ENCODE measurements at places on chromosomes 7 and 10.

- no peak for DNase-seq
- H3K4me1 ChIP-seq, result peaks cover 14% of the 10 kb centered on the region
- no peak overlapping the region for H3K27ac ChIP-seq
- peaks cover 7% of the 10 kb centered on the region for H3K27me3 ChIP-seq
- H3K36me3 ChIP-seq, result no peaks in the 10 kb centered on the region
These were observed 14.7 kb downstream of the CNPY1 start for GRCh38 chr7:155531681-155532080.

DNA sequence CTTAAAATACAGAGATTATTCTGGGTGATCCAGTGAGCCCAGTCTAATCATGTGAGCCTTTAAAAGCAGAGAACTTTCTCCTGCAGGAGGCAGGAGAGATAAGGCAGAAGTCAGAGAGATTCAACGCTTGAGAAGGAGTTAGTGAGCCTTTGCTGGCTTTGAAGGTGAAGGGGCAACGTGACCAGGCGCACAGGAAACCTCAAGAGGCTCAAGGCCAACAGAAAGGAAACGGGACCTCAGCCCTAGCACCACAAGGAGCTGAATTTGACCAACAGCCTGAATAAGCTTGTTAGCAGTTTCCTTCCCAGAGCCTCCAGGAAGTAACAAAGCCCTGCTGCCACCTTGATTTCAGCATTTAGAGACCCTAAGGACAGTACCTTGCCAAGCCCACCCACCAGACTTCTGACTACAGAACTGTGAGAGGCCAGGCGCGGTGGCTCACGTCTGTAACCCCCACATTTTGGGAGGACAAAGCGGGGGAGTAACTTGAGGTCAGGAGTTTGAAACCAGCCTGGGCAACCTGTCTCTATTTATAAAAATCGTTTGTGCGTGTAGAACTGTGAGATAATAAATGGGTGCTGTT is 87.3 kb upstream of the KAT6B start:
- H3K36me3 ChIP-seq, result no peaks in the 10 kb centered on the region
- no peaks in the 10 kb centered on the region for H3K4me1 ChIP-seq
- no peak for DNase-seq

DNA sequence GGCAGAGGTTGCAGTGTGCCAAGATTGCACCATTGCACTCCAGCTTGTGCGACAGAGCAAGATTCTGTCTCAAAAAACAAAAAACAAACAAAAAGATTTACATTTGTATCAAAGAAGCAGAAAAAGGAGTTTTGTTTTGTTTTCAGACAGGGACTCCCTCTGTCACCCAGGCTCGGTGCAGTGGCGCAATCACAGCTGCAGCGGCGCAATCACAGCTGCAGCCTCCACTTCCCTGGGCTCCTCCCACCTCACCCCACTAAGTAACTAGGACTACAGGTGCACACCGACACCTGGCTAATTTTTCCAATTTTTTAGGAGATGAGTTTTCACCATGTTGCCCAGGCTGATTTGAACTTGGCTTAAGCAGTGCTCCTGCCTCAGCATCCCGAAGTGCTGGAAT is 1.8 kb downstream of the ARMC10 start:
- H3K27ac ChIP-seq, result no peak overlapping the region
- no peak overlapping the region for H3K4me3 ChIP-seq
- DNase-seq, result no peak
- H3K36me3 ChIP-seq, result no peaks in the 10 kb centered on the region
- no peaks in the 10 kb centered on the region for H3K27me3 ChIP-seq

DNA sequence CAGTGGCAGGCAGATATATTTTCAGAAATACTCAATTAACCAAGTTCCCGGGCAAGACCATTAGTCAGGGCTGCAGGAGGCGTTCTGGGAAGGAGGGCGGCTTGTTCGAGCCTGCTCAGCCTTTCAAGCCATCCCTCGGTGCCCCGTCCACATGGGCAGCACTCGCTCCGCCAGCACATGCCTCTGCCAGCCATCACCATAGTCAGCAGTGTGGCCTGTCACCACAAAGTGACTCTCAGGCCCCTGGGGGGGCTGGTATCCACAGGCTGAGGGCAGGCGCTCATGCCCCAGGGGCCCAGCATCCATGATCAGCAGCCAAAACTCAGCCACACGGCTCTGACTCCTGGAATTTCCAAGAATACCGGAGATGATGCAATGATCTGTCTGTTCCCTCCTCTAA is 81.9 kb downstream of the CHST15 start:
- DNase-seq, result no peak
- H3K27ac ChIP-seq, result no peak overlapping the region
- no peaks in the 10 kb centered on the region for H3K27me3 ChIP-seq
- no peaks in the 10 kb centered on the region for H3K4me1 ChIP-seq

DNA sequence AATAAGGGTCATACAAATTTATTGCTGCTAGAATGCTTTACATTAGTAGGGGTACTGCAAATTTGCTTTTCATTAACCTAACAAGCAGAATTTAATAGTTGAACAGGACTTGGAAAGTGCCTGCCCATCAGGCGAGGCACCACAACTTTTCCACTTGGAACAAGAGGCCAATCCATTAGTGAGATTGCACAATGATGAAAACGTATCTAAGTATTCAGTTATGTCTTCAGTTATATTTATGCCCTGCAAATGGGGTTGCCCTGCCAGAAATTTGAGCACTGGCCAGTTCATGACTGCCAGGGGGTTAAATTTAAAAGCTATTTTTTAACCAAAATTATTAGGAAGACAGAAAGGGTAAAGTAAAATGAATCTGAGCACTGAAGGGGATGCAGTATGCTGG is 111.1 kb upstream of the PALS2 start:
- no peaks in the 10 kb centered on the region for H3K36me3 ChIP-seq
- peaks cover 18% of the 10 kb centered on the region for H3K4me1 ChIP-seq
- no peak overlapping the region for H3K4me3 ChIP-seq
- no peak overlapping the region for H3K27ac ChIP-seq
- no peak for DNase-seq

DNA sequence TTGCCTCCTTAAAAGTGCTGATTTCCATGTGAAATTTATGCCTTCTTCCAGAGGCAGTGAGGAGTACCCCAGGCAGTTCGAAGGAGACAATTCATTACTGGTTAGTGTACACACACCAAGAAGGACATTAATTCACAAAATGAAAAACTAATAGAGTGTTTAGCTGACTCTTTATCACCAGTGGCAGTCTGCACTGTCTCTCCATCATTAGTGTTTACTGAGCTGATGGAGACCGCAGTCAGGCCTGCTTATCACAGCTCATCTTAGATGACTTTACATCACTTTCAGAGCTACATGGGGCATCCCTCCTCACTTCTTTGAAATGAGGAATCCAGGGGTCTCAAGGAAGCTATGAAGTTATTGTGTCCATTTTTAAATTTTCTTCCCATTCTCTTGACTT is 155.5 kb upstream of the LRGUK start:
- H3K27me3 ChIP-seq, result no peaks in the 10 kb centered on the region
- H3K4me3 ChIP-seq, result no peak overlapping the region
- H3K36me3 ChIP-seq, result no peaks in the 10 kb centered on the region
- H3K27ac ChIP-seq, result no peak overlapping the region
- H3K4me1 ChIP-seq, result peaks cover 10% of the 10 kb centered on the region
- DNase-seq, result no peak

DNA sequence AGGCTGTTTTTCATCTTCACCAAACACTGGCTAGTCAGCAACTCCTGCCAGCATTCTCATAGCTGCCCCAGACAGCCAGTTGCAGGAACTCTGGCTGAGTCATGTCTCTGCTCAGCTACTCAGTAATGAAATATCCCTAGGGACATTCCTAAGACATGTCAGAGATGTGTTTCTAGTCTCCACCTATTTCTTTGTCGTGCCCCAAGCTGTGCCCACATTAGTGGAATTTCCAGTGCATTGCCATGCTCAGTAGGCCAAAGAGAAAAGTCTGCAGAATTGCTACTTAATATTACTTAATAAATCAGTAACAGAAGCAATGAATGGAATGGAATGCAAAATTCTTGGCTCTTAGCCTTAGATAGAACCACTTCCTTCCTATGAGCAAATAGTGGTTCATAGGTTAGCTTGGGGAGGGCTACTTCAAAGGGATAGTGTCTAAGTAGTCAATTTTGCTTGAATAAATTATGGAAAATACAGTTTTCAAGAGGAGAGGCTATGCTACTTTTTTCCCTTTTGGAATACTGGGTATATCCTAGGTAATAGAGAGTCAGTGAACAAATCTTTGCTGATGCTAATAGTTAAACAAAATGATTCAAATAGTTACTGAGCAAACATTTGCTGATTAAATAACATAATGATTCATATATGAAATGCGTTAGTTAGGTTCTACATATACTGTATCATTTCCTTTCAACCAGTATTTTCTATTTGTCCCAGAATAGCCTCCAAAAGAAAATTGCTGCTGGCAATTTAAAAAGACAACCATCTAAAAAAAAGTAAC is 23.6 kb upstream of the SEMA3C start:
- H3K4me3 ChIP-seq, result no peak overlapping the region
- no peak overlapping the region for H3K27ac ChIP-seq
- H3K36me3 ChIP-seq, result no peaks in the 10 kb centered on the region
- H3K4me1 ChIP-seq, result no peaks in the 10 kb centered on the region
- DNase-seq, result peak; percentile 55
- no peaks in the 10 kb centered on the region for H3K27me3 ChIP-seq

GRCh38 chr10:114103284-114103683 is 59.6 kb downstream of the ADRB1 start:
- H3K27me3 ChIP-seq, result no peaks in the 10 kb centered on the region
- H3K4me3 ChIP-seq, result no peak overlapping the region
- H3K27ac ChIP-seq, result no peak overlapping the region
- peak; percentile 24 for DNase-seq
- H3K4me1 ChIP-seq, result peaks cover 12% of the 10 kb centered on the region
- H3K36me3 ChIP-seq, result no peaks in the 10 kb centered on the region

DNA sequence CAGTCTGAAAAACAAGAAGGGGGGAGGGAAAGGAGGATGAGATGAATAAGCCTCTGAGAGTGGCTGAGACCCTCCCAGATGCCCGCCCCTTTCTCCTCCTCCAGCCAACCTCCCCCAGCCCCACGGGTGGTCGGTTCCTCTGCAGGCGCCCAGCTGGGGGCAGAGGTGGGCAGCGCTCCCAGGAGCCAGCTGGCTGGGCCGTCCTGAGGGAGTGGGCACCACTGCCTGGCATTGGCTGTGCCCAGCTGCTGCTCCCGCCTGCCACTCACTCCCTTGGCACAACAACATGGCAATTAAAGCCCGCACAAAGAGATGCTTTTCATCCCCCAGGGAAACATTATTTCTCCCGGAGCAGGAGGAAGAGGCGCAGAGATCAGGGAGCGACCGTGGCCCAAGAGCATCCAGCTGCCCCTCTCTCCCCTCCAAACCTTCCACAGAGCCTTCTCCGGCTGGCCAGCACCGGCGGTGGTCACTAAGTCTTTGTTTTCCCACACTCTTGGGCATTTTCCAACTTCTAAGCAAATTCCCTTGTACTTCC is 107.2 kb downstream of the SPDYE5 start:
- no peak for DNase-seq
- no peaks in the 10 kb centered on the region for H3K36me3 ChIP-seq
- no peaks in the 10 kb centered on the region for H3K27me3 ChIP-seq
- H3K27ac ChIP-seq, result peak overlapping the region; percentile 14

DNA sequence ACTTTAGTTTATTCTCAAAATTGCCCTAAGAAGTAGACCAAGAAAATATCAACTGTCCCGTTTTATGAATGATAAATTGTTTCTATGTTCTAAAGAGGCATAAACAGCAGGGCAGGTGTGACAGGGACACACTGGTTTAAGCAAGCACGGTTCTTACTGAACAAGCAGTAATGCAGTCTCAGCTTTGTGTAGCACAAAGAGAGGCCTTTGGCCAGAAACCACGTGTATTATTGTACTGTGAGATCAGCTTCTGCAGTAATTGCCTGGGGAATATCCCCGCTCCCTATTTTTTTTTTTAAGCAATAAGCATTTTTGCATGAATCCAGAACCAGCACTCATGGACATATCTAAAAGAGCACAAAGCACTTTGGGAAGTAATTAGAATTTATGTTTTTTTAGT is 255.4 kb downstream of the WDR11 start:
- DNase-seq, result no peak
- H3K27me3 ChIP-seq, result no peaks in the 10 kb centered on the region
- H3K36me3 ChIP-seq, result no peaks in the 10 kb centered on the region
- H3K4me3 ChIP-seq, result no peak overlapping the region
- no peak overlapping the region for H3K27ac ChIP-seq

DNA sequence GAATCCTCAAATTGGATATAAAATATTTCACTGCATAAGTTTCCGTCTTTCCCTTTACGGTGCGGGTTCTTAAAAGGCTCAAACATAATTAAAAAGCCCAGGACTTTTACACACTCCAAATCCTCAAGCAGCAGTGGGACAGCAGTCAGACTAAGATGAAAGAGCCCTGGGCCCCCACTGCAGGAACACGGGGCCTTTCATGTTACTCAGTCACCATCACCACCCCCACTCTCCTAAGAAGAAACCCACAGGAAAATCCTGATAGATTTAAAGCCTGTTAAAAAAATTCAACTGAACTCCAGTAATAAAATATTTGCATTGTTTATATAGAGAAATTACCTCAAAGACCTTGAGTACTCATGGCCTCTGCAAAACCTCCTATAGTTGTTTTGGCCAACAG is 74.0 kb upstream of the TRIL start:
- DNase-seq, result no peak
- peaks cover 4% of the 10 kb centered on the region for H3K4me1 ChIP-seq
- H3K27ac ChIP-seq, result no peak overlapping the region
- no peak overlapping the region for H3K4me3 ChIP-seq

DNA sequence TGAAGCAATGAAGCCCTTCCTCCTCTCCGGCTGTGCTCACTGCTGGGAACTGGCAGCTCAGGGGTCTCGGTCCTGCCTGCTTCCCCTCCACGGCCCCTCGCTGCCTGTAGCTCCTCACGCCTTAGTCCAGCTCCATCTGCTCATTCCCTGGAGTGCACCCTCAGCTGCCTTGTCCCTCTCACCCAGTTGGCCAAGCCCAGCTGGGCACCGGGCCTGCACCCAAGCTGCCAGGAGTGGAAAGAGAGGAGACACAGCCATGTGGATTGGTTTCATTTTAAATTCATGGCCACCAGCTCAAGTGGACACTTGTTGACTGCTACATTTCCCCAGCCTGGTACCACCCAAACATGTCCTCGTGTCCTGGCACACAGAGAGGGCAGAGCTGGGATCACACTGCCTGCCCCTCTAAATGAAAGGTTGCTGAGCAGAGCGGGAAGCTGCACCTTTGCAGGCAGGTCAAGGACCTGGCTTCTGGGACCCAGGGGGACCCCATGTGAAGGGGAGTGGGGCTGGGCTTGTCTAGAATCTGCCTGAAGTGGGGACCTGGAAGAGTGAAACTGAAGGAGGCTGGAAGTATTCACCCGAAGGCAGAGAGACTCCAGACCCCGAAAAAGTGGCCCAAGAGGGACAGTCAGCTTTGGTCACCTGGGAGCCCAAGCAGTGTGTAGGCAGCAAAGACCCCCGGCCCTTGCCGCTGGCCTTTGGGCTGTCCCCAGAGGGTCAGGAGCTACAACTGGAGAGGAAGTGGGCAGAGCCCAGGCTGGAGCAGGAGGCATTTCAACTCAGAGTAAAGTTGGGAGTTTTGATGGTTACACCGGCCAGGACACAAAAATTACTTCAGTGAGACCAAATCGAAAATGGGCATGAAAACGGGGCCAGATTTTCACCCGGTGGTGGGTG is 15.0 kb upstream of the BNIP3 start:
- H3K36me3 ChIP-seq, result no peaks in the 10 kb centered on the region
- H3K27me3 ChIP-seq, result no peaks in the 10 kb centered on the region
- H3K4me1 ChIP-seq, result peaks cover 67% of the 10 kb centered on the region
